Activated naive CD4-positive, alpha-beta T cell treated with Interleukin-2 at 50 U/mL for 16 hours (primary cell): ENCODE measurements at places on chromosomes 6 and 20.

DNA sequence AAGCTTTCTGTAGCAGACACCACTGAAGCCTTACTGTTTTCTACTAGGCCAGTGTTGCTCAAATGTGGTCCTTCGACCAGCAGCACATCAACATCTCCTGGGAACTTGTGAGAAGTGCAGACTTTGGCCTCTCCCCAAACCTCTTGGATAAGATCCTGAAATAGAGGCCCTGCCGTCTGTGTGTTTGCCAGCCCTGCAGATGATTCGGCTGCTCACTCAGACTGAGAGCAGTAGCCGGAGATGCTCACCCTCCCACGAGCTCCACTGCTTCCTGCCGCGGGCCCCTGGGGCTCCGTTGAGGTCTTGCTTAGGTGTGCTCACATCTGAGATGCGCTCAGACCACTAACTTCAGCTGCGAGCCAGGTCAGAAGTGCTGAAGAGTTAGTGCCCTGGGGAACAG, 129.5 kb upstream of the SSTR4 start:
- DNase-seq: no peak

DNA sequence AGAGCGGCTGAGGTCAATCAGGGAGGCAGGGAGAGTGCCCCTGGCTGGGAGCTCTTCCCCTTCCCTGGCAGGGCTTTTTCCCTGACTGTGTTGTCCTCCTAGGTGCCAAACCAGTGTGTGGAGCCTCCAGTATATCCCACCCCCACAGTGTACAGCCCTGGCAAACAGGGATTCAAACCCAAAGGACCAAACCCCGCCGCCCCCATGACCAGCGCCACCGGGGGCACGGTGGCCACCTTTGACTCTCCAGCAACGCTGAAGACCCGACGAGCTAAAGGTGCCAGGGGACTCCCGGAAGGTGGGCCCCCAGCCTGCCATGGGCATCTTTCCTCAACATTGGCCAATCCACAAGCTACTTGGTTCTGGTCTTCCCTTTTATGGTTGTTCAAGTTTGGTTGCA, 25.2 kb downstream of the ZNF341 start:
- DNase-seq: no peak

GRCh38 chr6:44020664-44021425, 106.4 kb downstream of the MRPL14 start:
- DNase-seq: no peak

- no peak for DNase-seq
Measured at GRCh38 chr6:56420296-56420695, 172.9 kb upstream of the COL21A1 start.

- DNase-seq: no peak
Measured at GRCh38 chr6:104460738-104461483, 398.8 kb downstream of the HACE1 start.

- no peak for DNase-seq
Measured at GRCh38 chr6:142838821-142839685, 105.9 kb downstream of the HIVEP2 start.

DNA sequence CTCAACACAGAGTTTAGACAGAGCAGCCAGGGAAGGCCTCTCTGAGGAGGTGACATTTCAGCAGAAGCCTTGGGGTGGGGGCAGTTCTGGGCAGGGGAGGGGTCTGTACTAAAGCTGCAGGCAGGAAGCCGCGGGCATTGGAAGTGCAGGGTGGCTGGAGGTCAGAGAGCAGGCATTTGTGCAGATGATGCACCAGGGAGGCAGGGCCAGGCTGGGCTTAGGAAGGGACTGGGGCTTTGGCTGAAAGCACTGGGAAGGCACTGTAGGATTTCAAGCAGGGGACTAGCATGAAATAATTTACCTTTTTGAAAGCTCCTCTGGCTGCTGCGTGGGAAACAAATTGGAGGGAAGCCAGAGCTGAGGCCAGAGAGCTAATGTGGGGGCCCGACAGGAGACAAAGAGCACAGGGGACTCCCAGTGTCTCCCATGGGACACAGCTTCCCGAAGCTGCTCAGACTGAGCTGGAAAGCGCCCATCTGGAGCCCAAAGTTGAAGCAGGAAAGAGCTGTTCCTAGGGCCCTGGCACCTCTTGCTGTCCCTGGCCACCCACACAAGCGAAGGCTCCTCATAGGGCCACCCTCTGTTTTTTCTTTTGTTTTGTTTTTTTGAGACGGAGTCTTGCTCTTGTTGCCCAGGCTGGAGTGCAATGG, 19.3 kb downstream of the ADA start:
- no peak for DNase-seq

GRCh38 chr20:14764511-14765369, 427.3 kb upstream of the FLRT3 start:
- DNase-seq: no peak

DNA sequence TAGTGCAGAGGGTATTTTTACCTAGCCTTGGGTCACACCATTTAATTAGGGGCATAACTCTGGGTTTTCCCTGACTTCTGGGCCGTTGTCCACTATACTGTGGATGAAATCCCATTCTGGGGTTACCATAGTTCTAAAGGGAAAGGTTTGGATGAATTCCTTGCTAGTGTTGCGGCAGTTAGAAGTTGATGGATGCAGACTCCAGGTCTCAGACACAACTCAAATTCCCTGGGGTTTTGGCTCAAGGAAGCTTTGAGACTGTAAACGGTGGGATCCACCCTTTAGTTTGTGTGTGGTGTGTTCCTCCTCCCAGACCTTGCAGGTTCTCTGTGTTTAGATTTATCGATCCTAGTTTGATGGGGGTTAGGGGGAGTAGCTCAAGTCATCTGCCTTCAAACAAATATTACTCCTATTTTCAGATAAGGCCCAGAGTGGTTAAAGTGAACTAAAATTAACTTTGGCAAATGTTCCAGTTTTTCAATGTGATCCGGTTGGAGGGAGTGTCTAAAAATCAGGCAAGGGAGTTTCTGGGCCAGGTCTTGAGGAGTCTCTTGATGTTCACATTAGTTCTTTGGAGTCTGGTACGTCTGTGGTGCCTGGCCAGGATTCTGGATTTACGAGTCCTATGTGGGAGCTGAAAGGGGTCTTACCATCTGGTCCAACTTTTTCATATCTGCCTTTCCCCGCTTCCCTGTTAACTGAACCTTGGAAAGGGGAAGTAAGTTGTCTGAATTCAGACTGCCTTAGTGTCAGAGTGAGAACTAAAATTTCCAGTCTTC, 1.5 kb downstream of the RALY start:
- DNase-seq: no peak

GRCh38 chr20:18289306-18289705, 979 bp downstream of the ZNF133 start:
- DNase-seq: no peak

- DNase-seq: no peak
Measured at GRCh38 chr20:37386505-37387251, 40.7 kb downstream of the SRC start.

DNA sequence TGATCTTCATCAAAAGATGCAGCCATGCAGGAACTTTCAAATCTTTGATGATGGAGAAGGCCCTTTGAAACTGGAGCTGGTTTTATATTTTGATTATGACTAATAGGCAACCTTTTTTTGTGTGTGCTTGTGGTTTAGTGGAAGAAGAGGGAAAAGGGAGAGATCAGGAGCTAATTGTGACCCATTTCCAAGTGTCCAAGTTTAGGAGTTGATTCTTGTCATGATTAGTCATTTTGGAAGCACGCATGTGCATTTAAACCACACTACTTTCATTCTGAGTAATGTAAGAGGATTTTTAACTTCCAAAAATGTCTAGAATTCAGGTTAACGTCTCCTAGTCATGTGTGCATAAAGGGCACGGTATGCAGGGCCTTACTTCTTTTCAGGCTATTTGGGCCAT, 3.5 kb downstream of the FOXO3 start:
- DNase-seq: no peak

GRCh38 chr20:14374196-14374595, 36.8 kb upstream of the FLRT3 start:
- no peak for DNase-seq

- DNase-seq: no peak
Measured at GRCh38 chr6:20487669-20488375, 46.4 kb upstream of the CDKAL1 start.

DNA sequence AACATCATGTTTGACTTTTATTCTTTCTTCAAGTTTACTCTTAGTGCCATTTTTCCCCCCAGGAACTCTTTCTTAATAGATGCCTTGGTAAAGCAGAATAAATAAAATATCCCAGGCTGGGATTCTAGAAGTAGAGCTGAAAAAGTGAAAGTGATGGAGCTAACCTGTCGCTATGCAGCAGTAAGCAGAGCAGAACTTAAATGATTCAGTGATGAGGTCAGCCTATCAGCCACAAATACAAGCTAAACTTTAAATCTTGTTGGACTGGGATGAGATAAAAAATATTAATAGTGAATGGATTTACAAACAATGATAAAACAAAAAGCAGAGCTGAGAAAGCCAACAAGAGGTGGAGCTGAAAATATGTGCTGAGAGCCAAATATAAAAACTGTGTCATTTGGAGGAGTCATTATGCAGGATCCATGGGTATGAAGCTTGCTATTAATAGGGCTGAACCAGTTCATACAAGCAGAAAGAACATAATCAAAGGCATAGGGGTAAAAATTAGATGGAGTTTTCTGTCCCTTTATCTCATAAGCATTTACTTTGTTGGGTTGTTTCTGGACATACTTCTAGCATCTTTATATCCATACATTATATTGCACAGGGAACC, 877.8 kb downstream of the EPHA7 start:
- no peak for DNase-seq

GRCh38 chr6:498795-499231, 107.3 kb downstream of the IRF4 start:
- peak; percentile 60 for DNase-seq

DNA sequence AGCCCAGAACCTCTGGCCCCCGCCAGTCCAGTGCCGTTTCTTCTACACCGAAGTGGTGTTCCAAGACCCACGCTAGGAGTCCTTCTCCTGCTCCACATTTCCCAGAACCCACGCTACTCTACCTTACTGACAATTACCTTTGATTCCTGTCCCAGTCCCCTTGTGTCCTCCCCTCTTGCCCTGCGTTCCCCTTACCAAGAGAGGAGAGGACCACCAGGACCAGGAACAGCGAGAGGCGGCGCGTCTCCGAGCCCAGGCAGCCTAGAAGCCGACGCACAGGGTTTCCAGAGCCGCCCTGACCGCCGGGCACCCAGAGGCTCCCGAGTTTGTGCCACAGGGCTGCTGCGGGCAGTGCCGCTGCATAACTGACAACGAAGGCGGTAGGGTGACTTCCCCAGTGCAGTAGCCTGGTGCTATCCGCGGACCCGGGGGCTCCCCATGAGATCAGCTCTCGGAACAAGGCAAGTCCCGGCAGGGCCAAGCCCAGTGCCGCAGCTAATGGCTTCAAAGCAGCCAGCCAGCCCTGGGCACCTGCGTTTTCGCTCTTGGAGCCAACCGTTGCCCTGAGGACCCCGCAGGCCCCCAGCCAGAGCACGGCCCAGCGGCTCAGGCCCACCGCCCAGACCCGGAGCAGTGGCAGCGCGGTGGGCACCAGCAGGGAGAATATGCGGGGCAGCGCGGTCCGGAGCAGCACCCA, 512 bp downstream of the TAP1 start:
- DNase-seq: peak; percentile 71

- no peak for DNase-seq
Measured at GRCh38 chr20:10201321-10201870, 17.2 kb upstream of the SNAP25 start.

- DNase-seq: no peak
Measured at GRCh38 chr20:35173576-35174192, 1.8 kb downstream of the PROCR start.

- no peak for DNase-seq
Measured at GRCh38 chr6:90440586-90441283, 144.1 kb upstream of the BACH2 start.
